ENCODE measurements at places on chromosomes 1 and 21.

DNA sequence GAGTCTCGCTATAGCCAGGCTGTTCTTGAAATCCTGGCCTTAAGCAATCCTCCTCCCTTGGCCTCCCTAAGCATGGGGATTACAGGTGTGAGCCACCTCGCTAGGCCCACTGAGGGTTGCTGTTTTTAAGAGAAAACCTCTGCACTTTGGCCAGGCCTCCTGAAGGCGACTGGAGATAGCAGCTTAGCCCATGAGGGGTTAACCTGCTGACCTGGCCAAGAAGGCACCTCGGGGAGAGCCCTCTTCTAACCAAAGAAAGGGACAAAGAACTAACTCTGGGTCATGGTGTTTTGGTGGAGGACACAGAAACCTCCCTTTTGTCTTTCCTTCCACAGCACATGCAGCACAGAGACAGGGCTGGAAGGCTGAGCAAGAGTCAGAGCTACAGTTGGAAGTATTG is 17.7 kb upstream of the KNCN start:
- DNase-seq: no peak

GRCh38 chr1:37808369-37809319 is 636 bp upstream of the YRDC start:
- no peak for DNase-seq

DNA sequence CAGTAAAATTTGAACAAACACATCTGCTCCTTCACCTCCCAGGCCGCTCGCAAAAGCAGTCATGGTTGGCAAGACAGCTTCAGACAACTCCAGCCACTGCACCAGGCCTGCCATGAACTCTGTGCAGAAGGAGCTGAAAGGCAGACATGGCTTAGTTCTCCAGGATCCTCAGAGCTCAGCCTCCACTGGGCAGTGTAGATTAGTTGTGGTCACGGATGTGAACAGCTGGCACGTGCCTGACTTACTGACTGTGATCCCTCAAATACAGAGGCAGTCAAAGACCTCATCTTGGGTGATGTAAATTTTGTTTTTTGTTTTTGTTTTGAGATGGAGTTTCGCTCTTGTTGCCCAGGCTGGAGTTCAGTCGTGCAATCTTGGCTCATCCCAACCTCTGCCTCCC is 28.4 kb downstream of the TMCO4 start:
- no peak for DNase-seq

- no peak for DNase-seq
These were observed 577.1 kb downstream of the PLPP3 start for GRCh38 chr1:56002231-56002630.

DNA sequence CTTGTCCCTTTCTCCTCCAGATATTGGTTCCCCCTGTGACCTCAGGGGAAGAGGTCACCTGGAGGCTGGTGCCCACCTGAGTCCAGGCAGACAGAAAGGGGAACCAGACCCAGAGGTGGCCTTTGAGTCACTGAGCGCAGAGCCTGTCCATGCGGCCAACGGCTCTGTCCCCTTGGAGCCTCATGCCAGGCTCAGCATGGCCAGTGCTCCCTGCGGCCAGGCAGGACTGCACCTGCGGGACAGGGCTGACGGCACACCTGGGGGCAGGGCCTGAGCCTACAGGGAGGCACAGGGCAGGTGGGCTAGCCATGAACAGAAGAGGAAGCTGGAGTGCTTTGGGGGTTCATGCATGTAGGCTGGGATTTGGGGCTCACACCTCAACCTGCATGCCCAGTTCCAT is 2.7 kb downstream of the TNFRSF14 start:
- no peak for DNase-seq

DNA sequence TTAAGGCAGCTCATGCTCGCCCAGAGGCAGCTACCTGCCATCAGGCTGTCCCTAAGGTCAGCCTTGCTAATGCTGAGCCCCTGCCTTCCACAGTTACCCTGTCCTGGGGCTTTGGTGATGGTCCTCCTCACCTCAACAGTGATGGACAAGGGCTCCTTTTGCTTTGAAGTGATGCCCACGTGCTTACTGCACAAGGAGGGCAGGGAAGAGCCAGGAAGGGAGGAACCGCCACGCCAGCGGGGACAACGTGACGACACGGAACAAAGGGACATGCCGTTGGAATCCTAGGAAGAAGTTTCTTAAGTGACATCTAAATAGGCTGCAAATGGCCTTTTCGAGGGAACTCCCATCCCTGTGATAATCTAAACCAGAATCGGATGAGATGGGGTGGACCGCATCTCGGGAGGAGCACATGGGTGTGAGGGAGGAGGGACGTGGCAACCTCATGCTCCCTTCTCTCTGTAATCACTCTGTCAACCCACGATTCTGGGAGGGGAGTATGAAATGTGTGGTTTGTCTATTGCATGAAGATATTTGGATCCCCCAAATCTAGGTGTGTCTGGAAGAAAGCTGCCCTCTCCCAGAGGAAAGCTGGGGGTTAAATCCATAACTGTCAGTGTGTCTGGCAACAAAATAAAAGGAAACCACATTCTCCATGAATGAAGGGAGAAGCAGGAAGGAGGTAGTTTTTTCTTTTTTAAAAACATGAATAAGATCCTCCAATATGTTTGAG is 110.9 kb upstream of the IRF2BP2 start:
- DNase-seq: no peak

- DNase-seq: no peak
These were observed 3.6 kb downstream of the ALG14 start for GRCh38 chr1:95068956-95069709.

GRCh38 chr1:47507881-47508701 is 70.2 kb downstream of the FOXD2 start:
- DNase-seq: no peak

- no peak for DNase-seq
These were observed 123.8 kb downstream of the PCBP3 start for GRCh38 chr21:45767071-45768006.

DNA sequence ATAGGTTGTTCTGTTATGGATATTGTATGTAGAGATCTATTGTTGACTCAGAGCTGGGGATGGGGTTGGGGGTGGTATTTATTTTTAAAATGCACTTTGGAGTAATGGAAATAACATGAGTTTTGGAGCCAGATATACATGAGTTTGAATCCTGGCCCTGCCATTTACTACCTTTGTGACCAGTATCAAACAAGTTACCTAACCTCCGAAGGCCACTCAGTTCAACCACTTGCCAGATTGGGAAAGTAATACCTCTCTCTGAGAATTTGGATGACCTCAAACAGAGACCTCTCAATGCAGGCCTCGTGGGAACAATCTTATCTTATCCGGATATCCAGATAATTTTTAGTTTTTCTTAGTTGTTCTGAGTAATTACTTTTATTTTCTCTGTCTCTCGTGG is 181.0 kb downstream of the FGGY start:
- no peak for DNase-seq

DNA sequence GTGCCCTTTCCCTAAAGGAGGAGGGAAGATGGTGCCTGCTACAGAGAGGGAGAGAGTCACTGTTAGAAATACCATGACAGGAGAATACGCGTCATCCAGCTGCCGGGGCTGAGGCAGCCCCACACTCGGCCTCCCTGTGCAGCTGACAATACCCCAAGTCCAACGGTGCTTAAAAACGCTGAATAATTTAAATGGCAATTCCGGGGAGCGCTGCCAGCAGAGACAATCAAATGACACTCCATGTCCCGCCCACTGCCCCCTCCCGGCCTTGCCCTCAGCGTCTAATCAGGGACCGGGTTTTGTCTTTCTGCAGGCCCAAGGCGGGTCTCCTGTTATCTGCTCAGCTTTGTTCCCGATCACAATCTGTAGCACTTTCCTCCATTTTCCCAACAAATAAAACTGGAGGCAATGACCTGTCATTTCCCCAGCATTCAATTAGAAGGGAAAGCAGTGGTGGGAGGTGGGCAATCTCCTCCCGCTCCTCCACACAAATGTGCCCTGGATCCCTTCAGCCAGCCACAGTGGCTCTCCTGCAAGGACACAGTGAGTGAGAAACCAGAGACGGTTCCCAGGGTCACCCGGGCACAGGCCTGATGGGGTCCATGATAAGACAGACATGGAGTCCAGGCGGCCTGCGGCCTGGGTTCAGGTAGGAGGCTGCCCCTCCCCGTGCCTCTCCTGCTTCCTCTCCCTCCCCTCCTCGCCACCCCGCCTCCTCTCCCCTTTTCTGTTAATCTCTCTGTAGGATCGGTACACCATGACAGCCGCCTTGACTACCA is 42.7 kb upstream of the AJAP1 start:
- no peak for DNase-seq

GRCh38 chr21:44920694-44921604 is at the start of gene ITGB2:
Gene ITGB2 (minus strand): TSS chr21:44920899. CDS start chr21:44910782, 10,117 bp downstream.
- no peak for DNase-seq

DNA sequence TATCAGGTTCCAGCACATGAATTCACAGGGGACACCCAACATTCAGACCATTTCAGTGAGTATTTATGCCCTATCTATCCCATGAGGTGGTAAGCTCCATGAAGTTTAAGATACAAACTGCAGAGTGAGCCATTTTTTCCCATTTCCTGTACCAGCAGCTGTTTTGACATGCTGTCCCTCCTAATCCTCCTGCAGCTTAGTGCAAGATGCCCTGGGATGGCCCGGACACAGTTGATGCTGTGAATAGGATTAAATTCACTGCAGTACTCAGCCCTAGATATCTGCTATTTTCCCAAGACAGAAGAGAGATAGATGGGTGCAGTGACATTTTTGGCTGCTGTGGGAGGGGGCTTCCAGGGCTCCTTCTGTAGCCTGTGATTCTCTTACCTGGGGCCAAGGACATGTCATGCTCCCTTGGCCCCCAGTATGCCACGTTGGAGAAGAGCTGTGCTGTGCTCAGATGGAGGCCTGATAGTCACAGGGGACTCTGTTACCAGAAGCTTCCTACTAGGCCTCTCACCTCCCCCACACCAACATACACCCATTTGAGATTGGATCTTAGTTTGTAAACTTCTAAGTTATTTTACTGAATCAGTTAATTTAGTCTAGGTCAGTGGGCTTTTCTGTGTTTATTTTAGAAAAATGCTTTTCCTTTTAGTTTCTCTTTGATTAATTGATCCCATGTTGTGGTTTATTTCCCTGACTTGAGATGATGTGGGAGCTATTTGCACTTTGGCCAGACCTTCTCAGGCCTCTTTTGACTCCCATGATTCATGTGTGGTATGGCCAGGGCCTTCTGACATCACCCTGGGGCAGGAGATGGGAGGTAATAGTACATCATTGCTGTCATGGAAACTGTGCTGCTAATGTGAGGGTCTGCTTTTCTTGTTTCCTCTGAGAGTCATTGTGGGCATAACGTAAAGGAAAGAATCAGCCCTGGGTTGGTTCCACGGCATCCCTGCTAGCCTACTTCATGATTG is 92.6 kb downstream of the ST3GAL3 start:
- no peak for DNase-seq

GRCh38 chr1:52352690-52353089 is 13.3 kb downstream of the CC2D1B start:
- DNase-seq: no peak

DNA sequence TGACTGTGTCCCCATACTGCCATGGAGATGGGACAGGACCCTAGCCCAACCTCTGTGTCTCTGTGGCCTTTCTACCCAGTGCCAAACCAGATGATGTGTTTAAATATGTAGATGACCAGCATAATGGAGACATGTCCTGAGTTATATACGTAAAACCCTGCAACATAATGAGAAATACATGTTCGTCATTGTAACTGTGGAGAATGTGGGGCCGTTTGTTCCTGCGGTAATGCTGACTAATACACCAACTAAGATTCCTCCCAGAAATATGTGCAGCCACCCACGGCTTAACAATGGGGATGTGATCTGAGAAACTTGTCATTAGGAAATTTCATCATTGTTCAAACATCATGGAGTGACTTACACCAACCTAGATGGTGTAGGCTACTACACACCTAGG is 71.7 kb upstream of the SIM2 start:
- no peak for DNase-seq

DNA sequence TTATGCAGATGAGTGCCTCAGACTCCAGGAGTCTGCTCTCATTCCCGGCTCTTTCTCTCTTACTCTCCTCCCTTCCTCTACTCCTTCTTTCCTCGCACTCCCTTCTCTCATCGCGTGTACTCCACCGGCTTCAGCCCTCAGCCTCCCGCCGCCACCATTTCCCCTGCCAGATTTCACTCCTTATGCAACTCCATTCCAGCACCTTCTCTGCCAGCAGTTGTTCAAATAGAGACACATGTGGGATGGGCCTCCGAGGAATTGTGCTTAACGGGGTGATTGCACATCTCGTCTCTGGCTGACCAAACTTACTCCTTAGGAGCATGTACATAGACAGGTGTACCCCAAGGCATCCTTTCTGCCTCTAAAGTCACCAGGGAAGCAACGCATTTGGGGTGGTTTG is 2.1 kb downstream of the CNTN2 start:
- no peak for DNase-seq

All from GM12891 (cell line).